ENCODE measurements at places on chromosomes 11 and 22.

GRCh38 chr11:118658429-118659313, 20.8 kb downstream of the TREH start:
- no peak for DNase-seq

DNA sequence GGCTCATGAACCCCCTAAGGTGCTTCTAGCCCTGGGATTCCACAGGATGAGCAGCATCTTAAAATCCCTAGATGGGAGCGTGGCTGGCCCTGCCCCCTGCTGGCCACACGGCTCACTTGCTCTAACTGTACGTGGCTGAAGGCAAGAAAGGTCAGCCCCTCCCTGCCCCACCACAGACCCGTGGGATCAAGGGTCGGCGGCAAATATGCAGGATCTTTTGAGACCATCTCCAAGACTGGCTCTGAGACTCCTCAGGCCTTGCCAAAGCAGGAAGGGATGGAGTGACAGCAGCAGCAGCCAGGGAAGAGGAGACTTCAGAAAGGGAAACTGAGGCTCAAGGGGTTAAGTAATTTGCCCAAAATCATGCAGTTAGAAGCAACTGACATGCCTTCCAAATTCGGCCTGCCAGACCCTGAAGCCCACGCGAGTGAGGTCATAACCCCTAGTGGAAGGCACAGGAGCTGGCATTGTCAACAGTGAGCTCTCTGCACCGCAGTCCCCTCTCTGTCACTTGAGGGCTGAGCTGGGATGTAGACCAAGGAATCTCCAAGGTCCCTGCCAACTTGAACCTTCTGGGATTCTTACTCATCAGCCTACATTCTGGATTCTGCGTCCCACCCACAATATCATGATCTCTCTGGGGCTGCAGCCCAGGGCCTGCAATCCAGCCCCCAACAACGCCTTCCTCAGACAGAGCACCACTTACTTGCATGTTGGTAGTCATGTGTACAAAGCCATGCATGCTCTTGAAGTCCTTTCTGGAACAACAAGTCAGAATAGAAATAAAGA, 31.4 kb downstream of the CREB3L1 start:
- peak; percentile 33 for DNase-seq

DNA sequence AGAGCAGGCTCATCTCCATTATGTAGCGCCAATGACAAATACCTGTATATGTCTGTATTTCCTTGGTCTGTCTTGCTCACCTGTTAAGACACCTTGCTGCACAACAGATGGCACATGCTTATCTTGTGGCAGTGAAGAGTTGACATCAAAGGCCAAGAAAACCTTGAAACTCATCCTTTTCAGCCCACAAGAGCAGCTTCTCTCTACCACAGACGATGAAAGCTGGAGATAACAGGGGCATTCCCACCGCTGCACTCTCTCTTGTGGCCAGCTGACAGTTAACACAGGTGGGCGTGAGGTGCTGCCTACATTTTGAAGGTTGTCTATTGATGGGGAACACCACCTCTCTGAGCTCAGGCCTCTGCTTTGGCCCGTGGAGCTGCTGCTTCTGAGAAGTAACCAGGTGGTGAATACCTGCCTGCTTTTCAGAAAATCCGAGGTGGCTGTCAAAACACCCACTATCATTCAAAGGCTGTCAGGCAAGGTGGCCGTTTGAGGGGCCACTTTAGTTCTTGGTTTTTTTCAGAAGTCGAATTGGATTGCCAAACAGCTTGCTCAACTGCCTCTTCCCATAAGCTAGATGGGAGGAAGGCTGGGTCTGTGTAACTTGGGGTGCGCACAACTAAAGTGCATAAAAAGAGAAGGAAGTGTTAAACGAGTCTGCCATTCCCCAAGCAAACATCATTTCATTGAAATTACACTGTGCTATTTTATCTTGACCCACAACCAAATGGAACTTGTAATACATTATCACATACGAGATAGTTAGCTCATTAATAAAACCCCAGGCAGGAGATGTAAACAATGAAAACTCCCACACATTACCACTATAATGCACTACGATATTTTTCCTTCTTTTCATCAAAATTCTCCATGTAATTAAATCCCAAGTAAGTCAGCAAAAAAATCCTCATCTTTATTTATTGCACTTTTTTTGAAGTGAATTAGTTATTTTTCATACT, 87.1 kb upstream of the RAG2 start:
- no peak for DNase-seq

GRCh38 chr22:46800102-46800857, 37.8 kb downstream of the TBC1D22A start:
- no peak for DNase-seq

GRCh38 chr11:67030976-67031375, 8.0 kb downstream of the SYT12 start:
- DNase-seq = no peak

DNA sequence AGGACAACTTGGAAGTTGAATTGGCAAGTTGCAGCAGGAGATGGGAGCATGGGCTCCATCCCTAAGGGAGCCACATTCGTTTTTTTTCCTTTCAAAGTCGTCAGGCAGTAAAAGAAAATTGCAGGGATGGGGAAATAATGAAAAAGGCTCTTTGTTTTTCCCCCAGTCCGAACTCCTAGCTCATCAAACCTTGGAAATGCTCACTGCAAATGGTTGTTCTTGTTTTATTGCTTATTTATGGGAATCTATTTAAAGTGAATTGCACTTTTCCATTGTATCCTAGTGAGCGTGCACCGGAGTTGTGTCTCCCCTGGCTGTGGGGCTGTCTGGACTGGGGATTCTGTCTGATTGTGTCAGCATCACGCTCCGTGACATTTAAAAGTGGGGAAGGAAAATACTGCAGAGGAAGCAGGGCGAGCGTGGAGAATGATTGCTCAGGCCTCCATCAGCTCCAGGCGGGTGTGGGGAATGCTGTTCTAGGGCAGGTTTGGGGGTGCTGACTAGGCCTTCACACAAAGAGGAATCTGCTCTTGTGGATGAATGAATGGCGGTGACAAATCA, 306.4 kb downstream of the KIRREL3 start:
- DNase-seq = no peak

- no peak for DNase-seq
These were observed 6.5 kb downstream of the SRPRA start for GRCh38 chr11:126262216-126262615.

DNA sequence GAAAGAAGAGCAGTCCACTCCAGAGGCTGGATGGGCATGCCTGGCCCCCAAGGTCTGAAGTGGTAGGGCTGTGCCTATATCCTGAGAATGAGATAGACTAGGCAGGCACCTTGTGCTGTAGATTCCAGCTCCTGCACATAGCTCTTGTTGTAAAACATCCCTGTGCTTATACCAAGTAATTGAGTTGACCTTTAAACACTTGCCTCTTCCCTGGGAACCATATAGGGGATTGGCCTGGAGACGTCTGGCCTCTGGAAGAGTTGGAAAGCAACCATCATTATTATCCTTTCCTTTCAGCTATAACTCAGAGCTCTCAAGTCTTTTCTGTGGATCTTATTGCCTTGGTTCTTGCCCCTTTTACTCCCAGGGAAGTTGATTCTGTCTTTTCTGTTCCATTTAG, 15.1 kb downstream of the LIMK2 start:
- no peak for DNase-seq

DNA sequence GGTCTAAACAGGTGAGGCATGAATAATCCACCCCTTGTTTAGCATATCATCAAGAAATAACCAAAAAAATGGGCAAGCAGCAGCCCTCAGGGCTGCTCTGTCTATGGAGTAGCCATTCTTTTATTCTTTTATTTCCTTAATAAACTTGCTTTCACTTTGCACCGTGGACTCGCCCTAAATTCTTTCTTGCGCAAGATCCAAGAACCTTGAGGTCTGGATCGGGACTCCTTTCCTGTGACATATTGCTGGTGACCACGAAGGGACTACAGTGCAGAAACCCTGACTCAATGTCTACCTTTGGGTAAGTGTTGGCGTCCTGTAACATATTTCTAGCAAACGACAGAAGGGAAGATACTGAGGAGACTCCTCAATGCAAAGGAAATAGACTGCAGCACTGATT, 1099.2 kb downstream of the FAM181B start:
- DNase-seq = no peak

DNA sequence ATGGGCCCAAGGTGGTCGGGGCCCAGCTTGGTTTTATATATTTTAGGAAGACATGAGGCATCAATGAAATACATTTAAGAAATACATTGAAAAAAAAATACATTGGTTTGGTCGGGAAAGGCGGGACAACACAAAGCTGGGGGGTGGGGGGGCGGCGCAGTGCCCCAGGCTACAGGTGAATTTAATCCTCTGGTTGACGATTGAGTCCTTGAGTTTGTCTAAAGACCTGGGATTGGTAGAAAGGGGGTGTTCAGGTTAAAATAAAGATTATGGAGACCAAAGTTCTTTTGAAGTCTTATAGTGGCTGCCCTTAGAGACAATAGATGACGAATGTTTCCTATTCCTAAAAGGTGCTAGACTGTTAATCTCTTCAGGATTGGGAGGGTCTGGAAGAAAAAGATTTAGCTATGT, 3.1 kb downstream of the IFITM1 start:
- DNase-seq = no peak

GRCh38 chr11:776263-776560, 1.1 kb downstream of the GATD1 start:
- DNase-seq = no peak

DNA sequence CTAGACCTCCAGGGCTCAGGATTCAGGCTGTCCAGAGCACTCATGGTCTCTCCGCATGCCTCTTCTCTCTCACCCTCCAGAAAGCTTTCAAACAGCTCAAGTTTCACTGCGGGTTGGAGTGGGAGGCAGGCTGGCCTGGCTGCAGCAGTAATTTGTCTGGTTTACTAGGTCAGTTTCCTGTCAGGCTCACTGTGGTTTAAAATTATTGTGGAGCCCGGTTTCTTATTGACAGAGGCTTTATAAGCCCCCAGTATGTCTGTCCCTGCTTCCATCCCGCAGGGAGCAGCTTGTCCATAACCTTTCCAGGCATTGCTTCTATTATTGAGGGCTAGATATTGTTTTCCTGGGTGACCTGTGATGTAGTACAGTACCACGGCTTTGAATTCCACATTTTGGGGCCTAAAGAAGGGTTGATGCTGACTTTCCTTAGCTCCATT, 235.3 kb upstream of the SORL1-AS1 start:
- no peak for DNase-seq

- no peak for DNase-seq
These were observed 78.7 kb downstream of the ENTHD1 start for GRCh38 chr22:39814899-39815298.

GRCh38 chr11:65719871-65720210, 757 bp downstream of the RNASEH2C start:
- DNase-seq = no peak

- no peak for DNase-seq
These were observed 782.6 kb upstream of the CHORDC1 start for GRCh38 chr11:91005458-91005857.

DNA sequence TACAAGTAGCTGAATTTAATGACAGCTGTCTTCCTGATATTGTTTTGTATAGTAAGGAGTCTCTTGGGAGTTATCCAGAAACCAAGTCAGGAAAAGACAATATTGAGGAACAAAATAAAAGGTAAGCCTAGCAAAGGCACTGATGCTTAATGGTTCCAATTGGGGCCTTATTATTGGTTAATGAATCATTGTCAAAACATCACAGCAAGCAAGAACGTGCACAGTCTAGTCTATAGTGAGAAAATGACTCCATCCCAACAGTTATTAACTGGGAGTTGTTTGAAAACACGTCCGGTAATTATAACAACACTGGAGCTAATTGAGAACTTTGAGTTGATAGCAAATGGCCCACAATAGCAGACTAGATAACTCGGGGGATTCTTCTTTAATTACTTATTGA, 17.7 kb downstream of the BSX start:
- no peak for DNase-seq

DNA sequence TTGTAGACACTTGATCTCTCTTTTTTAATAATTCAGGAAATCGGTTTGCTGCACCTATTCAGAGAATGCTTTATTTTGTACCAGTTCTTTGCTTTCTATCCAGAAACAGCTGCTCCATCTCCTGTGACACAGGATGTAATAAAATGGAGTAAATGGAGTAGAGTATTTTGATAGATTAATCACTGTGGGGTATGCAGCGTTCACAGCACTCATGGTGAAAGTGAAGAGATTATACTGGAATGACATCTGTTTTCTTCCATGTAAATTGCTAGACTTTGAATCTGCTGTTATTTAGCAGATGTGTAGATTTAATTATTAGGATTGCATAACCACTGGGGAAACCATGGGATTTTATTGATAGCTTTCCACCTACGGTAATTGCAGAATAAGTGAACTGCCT, 227.3 kb upstream of the ARHGAP42 start:
- no peak for DNase-seq

DNA sequence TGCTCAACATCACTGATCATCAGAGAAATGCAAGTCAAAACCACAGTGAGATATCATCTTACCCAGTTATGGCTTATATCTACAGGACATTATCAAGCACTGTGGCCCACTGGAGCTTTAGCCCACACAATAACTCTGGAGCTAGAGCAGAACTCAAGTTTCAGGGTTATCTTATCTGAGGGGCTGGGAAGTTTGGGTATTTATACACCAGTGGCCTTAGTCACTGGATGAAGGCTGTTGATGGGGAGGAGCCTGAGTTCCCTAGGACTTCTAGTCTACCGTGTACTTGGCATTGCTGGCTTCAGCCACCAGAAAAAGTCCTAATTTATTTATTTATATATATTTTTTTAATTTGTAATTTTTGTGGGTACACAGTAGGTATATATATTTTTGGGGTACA, 19.3 kb downstream of the HSD17B12 start:
- DNase-seq = no peak

GRCh38 chr11:74154620-74155281, 16.1 kb downstream of the C2CD3 start:
- DNase-seq = no peak

GRCh38 chr11:73149105-73149504, 7.0 kb upstream of the FCHSD2 start:
- no peak for DNase-seq

DNA sequence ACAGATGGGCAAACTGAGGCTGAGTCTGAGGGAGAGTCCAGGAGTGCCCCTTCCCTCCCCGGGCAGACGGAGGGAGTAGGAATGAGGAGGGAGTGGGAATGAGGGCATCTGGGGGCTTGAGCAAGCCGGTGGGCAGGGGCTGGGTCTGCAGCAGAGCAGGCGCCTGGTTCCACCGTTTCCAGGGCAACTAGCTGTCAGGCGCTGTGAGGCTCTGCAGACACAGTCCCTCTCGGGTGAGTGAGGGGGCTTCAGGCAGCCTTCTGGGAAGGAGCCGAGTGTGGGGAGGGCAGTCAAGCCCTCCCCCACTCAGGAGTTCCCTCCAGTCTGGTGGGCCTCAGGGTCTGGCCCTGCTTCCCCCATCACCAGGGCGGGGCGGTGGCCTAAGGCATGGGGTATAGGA, 19.0 kb downstream of the TMEM258 start:
- no peak for DNase-seq

GRCh38 chr11:69007975-69008381, 5.1 kb downstream of the MRGPRF start:
- no peak for DNase-seq

- no peak for DNase-seq
These were observed 120.6 kb upstream of the LMO1 start for GRCh38 chr11:8384199-8384821.

DNA sequence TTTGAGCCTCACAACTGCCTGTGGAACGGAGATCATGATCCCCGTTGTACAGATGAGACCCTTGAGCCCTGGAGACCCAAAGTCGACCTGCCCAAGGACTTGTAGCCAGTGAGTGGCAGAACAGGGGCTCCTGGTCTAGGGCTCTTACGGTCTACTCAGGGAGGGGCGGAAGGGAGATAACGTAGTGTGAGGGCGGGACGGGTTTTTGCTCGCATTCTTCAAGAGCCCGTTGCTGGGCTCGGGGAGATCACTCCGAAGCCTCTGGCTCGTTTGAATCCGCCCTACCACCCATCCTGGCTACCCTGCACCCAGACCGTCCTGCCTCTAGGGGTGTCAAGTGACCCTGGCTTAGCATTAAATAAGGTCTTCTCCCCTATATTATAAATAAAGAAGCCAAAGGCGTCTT, 639 bp downstream of the CRY2 start:
- DNase-seq = no peak
